ENCODE measurements at places on chromosomes 1 and 21.

- DNase-seq, result no peak
These were observed 866 bp upstream of the WNT2B start for GRCh38 chr1:112507921-112508277.

DNA sequence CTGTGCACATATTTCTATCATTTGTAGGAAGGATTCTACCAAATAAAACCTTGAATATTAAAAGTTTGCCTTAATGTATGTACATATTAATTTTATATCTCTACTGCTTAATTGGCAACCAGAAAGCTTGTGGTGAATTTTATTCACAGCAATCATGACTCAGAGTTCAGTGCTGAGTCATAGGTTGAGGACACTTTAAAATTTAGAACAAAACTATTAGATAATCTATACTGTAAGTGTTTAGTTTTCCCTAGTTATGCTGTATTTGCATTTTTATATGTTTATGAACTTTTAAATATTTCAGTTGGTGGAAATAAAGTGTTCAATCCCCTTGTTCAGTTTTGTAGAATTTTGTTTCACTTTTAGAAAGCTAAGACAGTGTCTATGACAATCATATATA, 841.5 kb downstream of the KCNT2 start:
- no peak for DNase-seq

- no peak for DNase-seq
These were observed 81.0 kb upstream of the LHX8 start for GRCh38 chr1:75053207-75053606.

- DNase-seq, result no peak
These were observed 175.5 kb downstream of the PGBD5 start for GRCh38 chr1:230250666-230251065.

GRCh38 chr1:84996846-84997666, at the start of gene MCOLN2:
Gene MCOLN2, minus strand, starts transcription at chr1:84997113. Its CDS starts 241 bp downstream, at chr1:84996872.
- DNase-seq, result no peak

DNA sequence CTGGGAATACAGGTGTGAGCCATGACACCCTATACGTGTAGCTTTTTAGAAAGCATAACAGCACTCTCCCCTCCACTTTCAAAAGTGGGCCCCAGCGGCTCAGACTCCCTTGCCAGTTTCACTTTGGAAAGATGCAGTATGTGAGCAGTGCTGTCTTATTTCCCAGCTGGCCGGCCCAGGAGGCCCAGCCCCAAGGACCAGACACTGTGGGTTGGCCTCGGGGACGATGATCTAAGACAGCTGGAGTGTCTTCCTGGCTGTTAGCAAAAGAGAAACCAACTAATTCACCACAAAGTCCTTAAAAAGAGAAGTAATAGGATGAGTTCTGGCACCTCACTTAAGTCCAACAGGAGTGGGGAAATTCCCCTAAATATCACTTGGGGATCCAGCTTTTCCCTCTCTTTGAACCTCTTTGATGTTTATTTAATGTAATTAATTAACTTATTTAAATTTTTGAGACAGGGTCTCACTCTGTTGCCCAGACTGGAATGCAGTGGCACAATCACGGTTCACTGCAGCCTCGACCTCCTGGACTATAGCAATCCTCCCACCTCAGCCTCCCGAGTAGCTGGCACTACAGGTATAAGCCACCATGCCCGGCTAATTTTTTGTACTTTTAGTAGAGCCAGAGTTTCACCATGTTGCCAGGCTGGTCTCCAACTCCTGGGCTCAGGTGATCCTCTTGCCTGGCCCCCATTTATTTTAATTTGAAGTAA, 17.6 kb upstream of the CLIC4 start:
- DNase-seq, result no peak

DNA sequence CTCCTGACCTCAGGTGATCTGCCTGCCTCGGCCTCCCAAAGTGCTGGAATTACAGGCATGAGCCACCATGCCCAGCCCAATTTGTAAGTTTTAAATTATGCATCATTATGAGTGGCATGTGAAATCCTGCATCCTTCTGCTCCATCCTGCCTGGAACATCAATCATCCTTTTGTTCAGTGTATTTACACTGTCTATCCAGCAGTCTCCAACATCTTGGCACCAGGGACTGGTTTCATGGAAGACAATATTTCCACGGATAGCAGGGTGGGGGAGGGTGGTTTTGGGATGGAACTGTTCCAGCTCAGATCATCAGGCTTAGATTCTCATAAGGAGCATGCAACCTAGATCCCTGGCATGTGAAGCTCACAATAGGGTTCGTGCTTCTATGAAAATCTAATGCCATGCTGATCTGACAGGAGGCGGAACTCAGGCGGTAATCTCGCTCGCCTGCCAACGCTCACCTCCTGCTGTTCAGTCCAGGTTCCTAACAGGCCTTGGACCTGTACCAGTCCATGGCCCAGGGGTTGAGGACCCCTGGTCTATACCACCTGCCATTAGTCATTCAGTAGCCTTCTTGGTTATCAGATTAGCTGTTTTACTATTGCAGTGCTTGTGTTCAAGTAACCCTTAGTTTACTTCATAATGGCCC, 22.2 kb upstream of the TCEA3 start:
- no peak for DNase-seq

DNA sequence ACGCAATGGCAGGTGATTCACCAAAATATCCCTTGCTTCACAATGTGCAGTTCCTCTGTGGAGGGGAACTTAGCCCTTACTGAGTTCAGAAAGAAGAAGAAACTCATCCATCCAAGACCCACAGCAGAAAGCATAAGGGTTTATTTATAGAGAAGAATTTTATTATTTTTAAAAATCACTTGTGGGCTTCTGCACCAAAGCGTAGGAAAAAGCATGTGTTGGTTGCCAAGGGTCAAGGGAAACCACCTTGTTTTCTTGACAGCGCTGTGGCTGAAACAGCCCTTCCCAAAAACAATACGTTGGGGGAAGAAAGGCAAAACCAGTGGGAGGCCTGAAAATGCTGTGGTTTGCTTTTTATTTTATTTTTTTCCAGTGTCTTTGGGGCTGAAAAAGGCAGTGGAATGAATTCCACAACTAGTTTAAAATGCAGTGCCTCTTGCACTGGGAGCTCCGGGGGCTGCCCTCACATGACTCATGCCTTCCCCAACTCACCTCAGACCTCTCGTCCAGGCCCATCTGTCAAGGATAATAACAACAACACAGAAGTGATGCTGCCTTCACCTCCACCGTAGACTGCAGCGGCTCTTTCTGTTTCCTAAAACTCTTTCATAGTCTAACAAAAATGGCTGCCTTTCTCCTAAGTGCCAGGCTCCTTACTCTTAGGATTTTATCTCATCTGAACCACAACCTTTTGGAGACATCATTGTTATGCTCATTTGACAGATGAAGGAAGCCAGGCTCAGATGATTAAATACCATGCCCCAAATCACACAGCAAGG, 224.2 kb upstream of the JUN start:
- peak; percentile 29 for DNase-seq

- no peak for DNase-seq
These were observed 334.8 kb downstream of the RPS6KC1 start for GRCh38 chr1:213385806-213386324.

DNA sequence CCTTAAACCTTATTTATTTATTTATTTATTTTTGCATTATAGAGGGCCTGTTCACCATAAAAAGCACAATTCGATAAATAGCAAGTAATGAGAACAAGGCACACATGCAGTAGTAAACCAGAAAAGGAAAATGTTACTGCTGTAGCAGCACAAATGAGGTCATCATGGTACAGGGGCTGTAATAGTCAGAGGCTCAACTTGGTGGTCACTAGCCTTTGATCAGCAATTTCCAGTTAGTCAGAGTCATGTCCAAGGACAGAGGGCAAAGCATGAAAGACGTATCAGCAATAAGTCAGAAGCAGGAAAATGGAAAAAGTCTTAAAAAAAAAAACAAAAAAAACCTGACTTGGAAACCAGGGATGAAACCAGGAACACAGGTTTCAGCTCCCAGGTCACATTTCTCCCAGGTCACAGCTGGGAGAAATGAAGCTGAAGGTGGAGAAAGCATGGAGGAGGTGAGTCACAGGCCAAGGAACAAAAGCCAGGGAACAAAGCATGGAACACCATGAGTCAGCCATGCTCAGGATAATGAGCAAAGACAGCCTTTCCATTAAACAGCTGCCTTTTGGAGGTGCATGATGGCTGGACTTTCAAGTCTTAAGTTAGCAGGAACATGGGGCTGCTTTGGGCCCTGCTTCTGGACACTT, 556.3 kb downstream of the LTN1 start:
- DNase-seq, result peak; percentile 25

- DNase-seq, result no peak
These were observed 150.0 kb downstream of the TPR start for GRCh38 chr1:186225096-186225495.

GRCh38 chr21:42820616-42821465, 58.5 kb downstream of the WDR4 start:
- no peak for DNase-seq

- DNase-seq, result no peak
These were observed 20.3 kb upstream of the TBX19 start for GRCh38 chr1:168260393-168260792.

DNA sequence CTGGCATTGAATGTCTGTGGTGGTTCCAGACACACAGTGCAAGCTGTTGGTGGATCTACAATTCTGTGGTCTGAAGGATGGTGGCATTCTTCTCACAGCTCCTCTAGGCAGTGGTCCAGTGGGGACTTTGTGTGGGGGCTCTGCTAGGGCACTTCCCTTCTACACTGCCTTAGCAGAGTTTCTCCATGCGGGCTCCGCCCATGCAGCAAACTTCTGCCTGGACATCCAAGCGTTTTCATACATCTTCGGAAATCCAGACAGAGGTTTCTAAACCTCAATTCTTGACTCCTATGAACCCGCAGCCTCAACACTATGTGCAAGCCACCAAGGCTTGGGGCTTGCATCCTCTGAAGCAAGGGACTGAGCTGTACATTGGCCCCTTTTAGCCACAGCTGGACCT, 43.0 kb downstream of the RGS18 start:
- no peak for DNase-seq

GRCh38 chr1:239944666-239945065, 147.0 kb upstream of the FMN2 start:
- no peak for DNase-seq

DNA sequence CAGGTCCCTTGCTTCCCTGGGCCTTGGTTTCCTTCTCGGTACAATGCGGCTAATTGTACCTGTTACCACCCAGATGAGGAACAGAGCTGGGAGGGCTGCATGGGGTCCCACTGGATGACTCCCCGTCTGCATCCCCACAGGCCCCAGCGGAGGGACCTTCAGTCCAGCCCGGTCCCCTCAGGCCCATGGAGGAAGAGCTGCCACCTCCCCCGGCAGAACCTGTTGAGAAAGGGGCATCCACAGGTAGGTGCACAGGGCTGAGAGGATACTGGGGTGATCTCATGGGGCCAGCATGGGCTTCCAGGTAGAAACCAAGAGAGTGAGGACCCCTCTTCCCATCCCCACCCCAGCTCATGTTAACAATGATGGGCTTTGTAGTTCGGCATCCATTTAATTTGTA, 9.8 kb downstream of the FBLIM1 start:
- DNase-seq, result no peak

DNA sequence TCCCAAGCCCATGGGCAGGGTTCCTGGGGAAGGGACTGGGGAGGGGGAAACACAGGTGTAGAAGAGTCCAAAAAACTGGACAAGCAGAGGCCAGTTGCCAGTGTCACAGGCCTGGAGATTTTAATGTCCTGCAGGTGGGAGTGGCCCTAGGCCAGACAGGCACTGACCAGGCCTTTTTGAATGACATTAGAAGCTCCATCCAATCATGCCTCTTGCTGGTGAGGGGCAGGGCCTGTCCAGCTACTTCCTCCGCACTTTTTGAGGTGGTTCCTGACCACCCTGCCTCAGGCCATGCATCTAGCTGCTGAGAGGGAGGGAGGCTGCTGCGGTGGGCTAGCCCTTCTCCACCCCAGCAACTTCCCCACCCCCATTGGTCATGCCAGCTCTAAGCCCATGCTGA, 15.9 kb upstream of the KIF21B start:
- no peak for DNase-seq

DNA sequence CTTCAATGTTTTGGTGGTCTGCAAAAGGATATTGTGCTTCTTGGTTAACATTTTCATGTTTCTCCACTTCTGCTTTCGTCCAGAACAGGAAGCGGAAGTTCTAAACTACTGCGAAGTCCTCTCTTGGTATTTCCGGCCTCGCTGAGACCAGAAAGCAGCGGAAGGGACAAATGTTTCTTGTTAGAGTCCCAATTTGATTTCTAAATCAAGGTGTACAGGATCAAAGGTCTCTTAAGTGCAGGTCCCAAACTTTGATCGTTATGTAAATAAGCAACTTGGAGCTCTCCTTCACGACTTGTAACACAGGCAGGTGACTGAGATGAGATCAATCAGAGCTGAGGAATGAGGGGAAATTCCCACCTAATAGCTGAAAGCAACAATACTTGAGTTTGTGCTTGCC, 40.1 kb upstream of the HMCN1 start:
- no peak for DNase-seq

DNA sequence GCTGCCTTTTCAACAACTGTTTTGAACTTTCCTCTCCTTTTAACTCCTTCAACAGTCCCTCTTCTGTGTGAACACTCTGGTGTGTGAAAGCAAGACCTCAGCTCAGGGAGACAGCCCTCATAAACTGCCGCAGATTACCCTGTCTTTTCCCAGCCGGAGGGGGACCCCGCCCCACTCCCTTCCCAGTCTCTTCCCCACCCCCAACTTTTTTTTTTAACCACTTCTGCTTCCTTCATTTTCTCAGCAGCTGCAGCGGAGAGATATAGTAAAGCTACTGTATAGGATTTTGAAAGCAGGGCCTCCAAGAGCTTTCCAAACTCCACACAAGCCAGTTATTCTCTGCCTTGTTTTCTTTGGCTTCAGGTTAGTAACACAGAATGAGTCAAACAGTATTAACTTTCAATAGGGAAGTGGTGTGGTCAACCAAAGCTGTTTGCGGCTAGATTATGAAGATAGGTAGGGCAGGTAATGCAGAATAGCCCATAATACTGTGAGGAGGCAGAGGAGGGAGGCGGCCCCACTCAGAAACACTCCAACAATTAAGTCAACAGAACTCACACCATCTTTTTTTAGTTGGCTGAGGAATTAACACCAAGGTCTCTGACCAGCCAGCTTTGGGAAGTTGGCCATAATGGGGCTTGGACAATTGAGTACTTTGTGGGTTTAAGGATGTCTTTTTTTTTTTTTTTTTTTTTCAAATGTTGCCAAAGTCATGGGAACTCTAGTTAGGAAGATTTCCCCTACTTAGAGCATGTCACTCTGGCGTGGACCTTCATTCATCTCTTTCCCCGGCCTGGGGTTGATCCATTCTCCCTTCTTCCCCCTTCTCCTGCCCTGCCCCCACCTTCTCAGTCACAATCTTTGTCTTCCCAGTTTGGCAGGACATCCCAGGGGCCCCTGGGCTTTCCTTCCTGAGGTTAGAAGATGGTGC, 177.0 kb downstream of the CLIC6 start:
- peak; percentile 86 for DNase-seq

DNA sequence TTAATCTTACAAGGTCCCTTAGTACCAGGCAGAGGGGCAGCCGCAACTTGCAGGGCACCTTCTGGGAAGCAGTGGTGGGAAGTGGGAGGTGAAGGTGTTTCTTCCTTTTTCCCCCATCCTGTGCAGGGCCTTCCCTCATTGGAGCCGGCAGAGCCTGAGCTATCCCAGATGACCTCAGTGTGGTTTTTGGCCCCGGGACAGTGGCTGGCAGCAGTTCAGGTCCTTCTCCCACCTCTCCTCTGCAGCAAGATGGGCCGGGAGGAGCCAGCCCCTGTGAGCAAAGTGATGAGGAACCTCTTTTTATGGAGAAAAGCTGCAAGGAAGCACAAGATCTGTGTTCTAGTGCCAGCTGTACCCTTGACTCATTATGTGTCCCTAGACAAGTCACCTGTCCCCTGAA, 6.8 kb downstream of the PFKFB2 start:
- DNase-seq, result no peak
